ENCODE measurements at places on chromosomes 5 and 9.
A peak's percentile ranks its signal among the peaks of the same experiment; 100 is the strongest.

DNA sequence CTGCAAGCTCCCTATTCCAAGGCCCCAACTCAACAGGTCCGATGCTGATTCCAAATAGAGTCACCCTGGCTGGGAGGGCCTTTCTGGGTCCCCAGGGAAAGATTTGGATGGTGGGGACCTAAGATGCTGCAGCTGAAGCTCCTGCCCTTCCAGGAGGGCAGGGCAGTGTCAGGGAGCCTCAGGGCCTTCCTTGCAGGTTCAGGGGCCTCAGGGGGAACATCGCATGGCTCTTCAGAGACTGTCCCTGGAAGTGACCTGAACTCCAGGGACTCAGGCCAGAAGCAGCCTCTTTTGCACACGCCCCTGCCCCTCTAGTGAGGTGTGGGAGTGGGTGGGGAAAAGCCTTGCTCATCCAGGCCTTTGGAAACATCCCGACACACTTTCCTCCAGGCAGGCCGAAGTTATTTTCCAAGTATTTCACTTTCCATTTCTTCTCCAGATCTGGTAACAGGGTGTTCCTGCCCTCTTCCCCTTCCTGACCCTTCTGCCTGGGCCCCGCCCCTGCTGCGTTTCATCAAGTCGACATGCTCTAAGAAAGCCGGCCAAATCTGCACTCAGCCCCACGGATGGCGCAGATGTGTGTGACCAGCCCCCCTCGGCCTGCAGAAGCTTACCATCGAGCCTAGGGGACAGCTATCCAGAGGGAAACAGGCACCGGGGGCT, 159.5 kb downstream of the FGF18 start:
- DNase-seq, result peak; percentile 75

DNA sequence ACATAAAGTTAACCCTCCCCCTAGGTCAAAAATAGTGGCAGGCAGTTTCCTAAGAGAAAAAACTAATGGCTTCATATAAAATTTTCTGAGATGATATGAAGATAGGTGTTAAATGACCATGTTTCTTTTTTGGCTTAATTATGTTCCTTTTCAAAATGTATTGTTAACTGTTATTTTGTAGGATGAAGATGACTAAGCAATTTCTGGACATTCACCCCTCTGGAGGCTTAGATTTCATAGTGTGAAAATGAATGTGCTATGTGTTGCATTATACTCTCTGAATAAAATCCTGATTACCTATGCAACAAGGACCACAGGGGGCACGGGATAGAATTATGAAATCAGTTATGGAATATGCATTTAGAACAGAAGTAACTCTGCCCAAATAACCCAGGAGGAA, 233.5 kb downstream of the MRPS30 start:
- no peak for DNase-seq

DNA sequence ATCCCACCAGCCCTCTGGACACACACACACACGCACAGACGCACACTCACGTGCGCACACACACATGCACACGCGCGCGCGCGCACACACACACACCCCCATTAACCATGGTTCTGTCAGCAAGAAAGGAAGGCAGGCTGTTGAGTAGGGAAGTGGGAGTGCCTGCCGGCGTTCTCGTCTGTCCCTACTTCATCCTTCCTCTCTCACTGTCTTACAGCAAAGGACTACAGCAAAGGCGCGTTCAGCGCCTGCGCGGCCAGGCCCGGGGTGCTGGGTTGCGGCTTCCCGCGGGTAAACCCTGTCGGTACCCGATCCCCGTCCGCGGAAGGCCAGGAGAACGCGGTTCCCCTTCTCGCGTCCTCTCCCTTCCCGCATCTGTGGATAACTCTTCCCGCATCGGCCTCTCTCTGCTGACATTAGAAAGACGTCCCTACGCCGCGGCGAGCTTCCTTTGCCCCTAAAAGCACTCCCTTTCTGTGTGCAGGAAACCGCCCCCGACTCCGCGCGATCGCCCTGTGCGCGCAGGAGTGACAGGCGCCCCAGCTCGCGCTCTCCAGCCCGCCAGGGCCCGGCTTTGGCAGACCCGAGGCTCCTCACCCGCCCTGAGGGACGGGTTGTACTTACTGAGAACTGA, 219.2 kb downstream of the AGTPBP1 start:
- peak; percentile 78 for DNase-seq

DNA sequence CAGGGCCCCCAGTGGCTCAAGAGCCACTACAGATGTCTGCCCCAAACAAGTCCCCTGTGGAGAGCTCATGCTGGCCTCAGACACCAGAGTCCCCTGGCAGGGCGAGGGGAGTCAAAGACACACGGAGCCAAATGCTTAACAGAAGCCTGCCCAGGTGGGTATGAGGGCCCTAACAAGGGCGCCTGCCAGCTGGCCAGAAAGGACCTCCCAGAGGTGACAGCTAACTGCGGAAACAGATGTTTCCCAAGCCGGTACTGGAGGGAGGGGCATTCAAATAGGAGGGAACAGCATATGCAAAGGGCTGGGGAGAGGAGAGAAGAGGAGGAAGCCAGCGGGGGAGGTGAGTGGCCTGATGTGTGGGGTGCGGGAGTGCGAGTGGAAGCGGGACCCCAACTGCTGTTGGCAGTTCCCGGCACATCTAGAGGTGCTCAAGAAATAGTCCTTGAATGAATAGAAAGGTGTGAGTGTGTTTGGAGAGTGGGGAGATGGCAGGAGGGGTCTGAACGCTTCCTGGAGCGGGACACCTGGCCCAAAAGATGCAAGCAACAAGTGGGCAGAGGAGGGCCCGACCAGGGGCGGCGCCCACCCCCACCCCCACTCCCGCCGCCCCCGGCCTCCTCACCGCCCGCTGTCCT, 824 bp downstream of the MXD3 start:
- DNase-seq, result no peak
